DND-41 (cell line): ENCODE measurements at places on chromosomes 13 and 19.

DNA sequence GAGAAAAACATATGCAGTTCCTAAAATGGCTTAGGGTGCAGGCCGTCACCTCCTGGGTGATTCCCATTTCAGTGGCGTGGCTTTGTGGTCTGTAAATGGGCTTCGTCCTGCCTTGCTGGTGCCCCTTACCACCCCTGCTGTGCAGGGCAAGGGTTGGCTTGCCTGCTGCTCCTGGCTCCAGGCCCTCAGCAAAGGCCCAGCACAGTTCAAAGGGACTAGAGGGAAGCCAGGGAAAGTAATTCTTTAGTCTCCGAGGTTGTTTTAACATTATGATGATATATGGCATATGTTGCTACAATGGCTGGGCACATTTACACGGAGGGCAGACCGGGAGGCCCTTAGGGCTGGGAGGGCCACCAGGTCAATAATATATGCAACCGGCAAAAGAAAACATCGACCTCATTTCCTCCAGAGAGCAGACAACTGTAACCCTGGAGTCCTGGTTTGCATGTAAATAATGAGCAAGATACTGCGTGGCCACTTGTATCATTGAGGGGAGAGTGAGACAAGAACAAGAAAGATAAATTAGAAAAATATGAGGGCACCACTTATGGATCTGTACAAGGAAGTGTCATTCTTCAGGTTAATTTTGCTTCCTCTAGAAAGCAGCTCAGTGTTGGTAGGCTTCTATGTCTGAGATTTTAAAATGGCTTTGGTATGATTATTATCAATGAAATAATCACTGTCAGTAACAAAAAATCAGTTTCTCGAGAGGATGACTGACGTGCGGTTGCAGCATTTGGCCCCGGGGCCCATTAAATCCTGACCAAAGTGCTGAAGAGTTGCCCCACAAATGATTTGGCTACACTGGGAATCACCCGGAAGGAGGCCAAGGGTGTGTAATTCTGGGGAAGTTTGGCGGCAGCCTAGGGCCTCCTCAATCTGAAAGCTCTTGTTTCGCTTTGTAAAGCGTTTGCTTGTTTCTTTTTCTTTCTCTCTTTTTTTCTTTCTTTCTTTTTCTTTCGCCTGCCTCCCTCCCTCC is 32.8 kb upstream of the URI1 start:
- no peaks in the 10 kb centered on the region for H3K27me3 ChIP-seq
- no peaks in the 10 kb centered on the region for H3K4me1 ChIP-seq
- H3K4me3 ChIP-seq = no peak overlapping the region
- DNase-seq = no peak
- no peak overlapping the region for H3K27ac ChIP-seq
- no peaks in the 10 kb centered on the region for H3K36me3 ChIP-seq

DNA sequence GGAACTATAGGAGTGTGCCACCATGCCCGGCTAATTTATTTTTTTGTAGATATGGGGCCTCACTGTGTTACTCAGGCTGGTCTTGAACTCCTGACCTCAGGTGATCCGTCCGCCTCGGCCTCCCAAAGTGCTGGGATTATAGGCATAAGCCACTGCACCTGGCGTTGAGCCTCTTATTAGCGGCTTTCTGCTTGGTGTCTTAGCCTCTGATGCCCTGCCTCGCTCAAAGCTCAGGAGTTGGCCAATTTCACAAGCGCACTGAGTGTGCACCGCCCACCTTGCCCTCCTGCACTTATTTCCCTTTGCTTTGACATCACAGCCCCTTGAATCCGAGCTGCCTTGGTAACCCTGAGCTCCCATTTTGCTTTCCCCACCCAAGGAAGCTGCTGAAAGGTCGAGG is 10.1 kb downstream of the YIPF2 start:
- no peak overlapping the region for H3K27ac ChIP-seq
- no peak overlapping the region for H3K4me3 ChIP-seq
- no peaks in the 10 kb centered on the region for H3K27me3 ChIP-seq
- DNase-seq = no peak
- peaks cover 83% of the 10 kb centered on the region for H3K36me3 ChIP-seq

DNA sequence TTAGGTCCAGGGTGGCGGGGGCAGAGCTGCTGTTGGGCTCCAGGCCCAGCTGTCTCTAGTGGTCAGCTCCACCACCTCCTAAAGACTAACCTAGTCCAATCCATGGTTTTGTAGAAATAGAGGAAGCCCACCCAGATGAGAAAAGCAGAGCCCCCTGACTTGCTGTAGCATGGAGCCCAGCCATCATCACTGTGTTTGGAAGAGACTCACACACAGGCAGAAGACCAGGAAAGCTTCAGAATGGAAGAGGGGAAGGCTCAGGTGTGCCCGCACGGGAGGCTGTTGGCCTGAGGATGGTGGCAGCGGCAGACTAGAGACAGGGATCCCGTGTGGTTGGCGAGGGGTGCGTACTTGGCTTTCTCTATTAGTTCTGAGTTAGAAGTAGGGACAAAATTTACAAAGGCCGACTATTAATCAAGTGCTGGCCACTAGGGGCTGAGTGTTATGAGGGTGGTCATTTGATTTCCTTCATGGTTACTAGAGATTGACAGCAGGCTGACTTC is 193.2 kb upstream of the SOX1 start:
- H3K4me1 ChIP-seq = no peaks in the 10 kb centered on the region
- no peaks in the 10 kb centered on the region for H3K36me3 ChIP-seq
- H3K27me3 ChIP-seq = peaks cover 4% of the 10 kb centered on the region
- H3K27ac ChIP-seq = no peak overlapping the region
- DNase-seq = no peak
- no peak overlapping the region for H3K4me3 ChIP-seq

GRCh38 chr19:12721656-12722565 is 1.8 kb downstream of the TNPO2 start:
- peak overlapping the region; percentile 92 for H3K27ac ChIP-seq
- H3K27me3 ChIP-seq = no peaks in the 10 kb centered on the region
- peaks cover 32% of the 10 kb centered on the region for H3K4me1 ChIP-seq

GRCh38 chr19:44587963-44588770 is 25.2 kb upstream of the IGSF23 start:
- H3K27ac ChIP-seq = no peak overlapping the region
- DNase-seq = no peak
- no peaks in the 10 kb centered on the region for H3K4me1 ChIP-seq
- H3K27me3 ChIP-seq = no peaks in the 10 kb centered on the region
- no peaks in the 10 kb centered on the region for H3K36me3 ChIP-seq

DNA sequence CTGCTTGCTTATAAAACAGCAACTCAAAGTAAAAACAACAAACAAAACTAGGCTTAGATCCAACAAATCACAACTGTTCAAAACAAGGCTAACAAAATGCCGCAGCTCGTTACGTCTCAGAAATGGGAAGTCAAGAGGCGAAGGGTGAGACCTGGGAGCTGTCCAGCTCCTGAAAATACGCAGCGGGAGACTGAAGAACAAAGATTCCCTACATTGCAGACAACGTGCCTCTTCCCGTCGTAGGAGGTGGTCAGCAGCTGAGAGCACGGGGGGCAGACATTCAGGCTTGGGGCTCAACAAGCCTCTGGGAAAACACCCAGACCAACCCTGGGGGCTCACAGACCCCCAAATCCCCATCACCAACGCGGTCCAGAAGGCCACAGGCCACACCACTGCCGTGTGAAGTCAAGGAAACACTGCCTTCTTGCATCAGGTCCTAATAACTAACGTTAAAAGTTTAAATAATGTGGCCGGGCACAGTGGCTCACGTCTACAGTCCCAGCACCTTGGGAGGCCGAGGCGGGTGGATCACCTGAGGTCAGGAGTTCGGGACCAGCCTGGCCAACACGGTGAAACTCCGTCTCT is 13.5 kb downstream of the PLPP2 start:
- no peaks in the 10 kb centered on the region for H3K36me3 ChIP-seq
- no peaks in the 10 kb centered on the region for H3K27me3 ChIP-seq
- no peak for DNase-seq
- H3K4me1 ChIP-seq = no peaks in the 10 kb centered on the region
- no peak overlapping the region for H3K27ac ChIP-seq
- H3K4me3 ChIP-seq = no peak overlapping the region

DNA sequence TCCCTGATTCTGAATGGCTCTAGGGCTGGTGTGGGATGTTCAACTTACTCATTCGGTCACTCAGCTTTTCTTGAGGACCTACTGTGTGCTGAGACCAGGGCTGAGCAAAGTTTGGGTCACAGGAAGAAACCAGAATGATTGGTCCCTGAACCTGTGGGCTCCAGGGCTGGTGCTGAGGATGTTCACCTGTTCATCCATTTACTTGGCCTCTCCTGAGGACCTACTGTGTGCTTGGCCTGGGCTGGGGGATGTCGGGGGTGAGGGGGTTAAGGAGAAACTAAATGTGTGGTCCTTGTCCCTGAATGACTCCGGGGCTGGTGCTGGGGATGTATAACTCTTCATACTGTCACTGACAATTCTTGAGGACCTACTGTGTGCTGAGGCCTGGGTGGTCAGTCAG is 10.3 kb downstream of the ZNF835 start:
- no peak overlapping the region for H3K4me3 ChIP-seq
- no peak overlapping the region for H3K27ac ChIP-seq
- H3K4me1 ChIP-seq = no peaks in the 10 kb centered on the region
- no peaks in the 10 kb centered on the region for H3K36me3 ChIP-seq

DNA sequence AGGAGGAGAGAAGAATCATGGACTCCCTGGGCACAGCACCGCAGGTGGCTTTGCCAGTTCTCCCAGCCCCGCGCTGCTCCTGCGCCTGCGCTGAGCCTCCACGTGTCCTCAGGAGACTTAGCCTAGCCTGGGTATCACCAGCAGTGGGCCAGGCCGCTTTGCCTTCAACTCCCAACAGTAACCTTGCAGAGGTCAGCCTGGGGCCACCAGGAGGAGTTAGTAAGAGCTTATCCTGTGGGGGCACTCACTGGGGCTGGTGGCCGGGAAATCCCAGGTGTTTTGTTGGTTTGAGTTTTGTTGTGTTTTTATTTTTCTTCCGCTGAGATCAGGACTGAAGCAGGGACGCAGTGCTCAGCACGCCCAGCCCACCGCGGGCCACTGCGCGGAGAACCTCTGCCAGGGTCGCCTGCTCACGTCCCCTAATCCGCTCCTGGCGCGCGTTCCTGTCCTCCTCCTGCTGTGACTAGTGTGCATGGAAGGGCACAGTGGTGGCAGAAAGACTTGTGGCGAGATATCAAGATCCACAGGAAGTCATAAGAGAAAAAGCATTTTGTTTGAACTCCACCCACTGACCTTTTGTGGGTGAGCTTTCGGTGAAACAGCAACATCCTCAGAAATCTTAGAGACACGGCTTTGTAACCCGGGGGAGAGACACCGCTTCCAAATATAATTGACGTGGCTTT is 207.4 kb upstream of the RFC3 start:
- H3K27ac ChIP-seq = no peak overlapping the region
- no peaks in the 10 kb centered on the region for H3K27me3 ChIP-seq
- H3K4me1 ChIP-seq = no peaks in the 10 kb centered on the region
- H3K36me3 ChIP-seq = no peaks in the 10 kb centered on the region
- DNase-seq = no peak

GRCh38 chr19:15129856-15130585 is 22.8 kb downstream of the SYDE1 start:
- H3K4me3 ChIP-seq = no peak overlapping the region
- no peaks in the 10 kb centered on the region for H3K36me3 ChIP-seq
- H3K4me1 ChIP-seq = peaks cover 18% of the 10 kb centered on the region
- DNase-seq = peak; percentile 33
- H3K27me3 ChIP-seq = peaks cover 3% of the 10 kb centered on the region

DNA sequence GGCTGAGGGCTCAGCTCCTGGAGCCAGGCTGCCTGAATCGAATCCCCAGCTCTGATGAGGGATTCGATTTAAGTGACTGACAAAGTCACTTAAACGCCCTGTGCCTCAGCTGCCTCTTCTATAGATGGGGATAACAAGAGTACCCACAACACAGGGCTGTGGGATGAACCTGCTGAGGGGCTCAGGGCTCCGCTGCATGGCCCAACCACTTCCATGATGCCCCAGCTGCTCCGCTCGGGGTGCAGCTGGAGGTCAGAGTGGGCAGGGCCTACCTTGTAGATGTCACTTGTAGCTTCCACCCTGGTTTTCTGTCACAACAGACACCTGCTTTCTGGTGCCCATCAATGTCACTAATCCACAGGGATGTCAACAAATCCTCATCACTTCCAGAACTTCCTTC is 39.2 kb downstream of the STK24 start:
- peaks cover 20% of the 10 kb centered on the region; the same call in 1 of the 2 replicates for H3K36me3 ChIP-seq
- H3K4me3 ChIP-seq = no peak overlapping the region
- H3K27ac ChIP-seq = no peak overlapping the region

DNA sequence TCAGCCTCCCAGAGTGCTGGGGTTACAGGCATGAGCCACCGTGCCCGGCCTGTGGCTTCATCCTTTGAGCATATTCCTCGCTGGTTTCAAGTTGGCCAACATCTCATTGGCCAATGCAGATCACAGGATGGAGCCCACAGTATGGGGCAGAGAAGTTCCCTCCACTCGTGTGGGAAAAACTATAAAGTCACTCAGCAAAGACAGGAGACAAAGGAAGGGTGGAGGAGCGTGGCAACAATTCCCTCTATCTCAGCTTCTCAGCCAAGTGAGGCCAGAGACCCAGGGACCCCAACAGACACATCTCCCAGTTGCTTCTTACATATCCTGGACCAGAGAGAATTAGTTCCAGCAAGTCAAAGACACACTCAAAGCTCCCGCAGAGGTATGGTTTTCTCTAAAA is 184.6 kb upstream of the SOX1 start:
- H3K27ac ChIP-seq = no peak overlapping the region
- no peaks in the 10 kb centered on the region for H3K27me3 ChIP-seq
- no peaks in the 10 kb centered on the region for H3K36me3 ChIP-seq

DNA sequence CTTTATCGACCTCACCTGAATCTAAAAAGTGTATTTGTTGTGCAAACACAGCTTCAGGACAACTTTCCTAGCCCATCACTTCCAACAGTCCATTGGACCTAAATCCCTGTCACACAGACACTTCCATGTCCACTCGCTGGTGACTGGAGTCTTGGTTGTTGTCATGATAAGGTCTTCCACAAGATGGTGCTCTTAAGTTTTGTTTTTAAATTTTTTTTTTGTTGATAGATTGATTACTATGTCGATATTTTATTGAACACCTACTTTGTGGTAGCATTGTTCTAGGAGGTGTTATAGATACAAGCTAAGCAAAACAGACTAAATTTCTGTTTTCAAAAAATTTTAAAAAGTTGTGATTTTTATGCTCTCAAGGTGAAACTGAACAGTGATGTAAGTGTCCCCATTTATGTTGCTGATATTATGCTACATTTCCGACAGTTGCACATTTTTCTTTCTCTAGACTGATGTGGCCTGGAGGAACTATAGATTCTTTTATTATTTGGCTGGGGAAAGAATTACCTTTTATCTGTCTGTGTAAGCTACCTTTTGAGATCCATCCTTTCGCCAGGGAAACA is 8.1 kb upstream of the ERICH6B start:
- H3K36me3 ChIP-seq = no peaks in the 10 kb centered on the region
- H3K4me1 ChIP-seq = peaks cover 8% of the 10 kb centered on the region
- H3K27ac ChIP-seq = no peak overlapping the region
- H3K27me3 ChIP-seq = peaks cover 24% of the 10 kb centered on the region

GRCh38 chr19:18697680-18698079 is 14.2 kb downstream of the CRTC1 start:
- H3K4me1 ChIP-seq = peaks cover 20% of the 10 kb centered on the region
- H3K27me3 ChIP-seq = no peaks in the 10 kb centered on the region
- no peaks in the 10 kb centered on the region for H3K36me3 ChIP-seq
- no peak overlapping the region for H3K27ac ChIP-seq
- no peak overlapping the region for H3K4me3 ChIP-seq
